ENCODE measurements at places on chromosomes 4 and X. TPM values are rescaled to one million over a fixed set of nuclear protein-coding genes. Genes with fewer than 3 reads are reported as not detected.

Gene ANOS1
- not detected for total RNA-seq

Gene DIPK2B
- not detected for total RNA-seq

Gene PDE5A
- total RNA-seq: 0.65 TPM

Gene ARAP2
- total RNA-seq: 44.8 TPM

Gene FGFRL1
- total RNA-seq: 16.7 TPM

Gene SRPX2
- not detected for total RNA-seq

Gene CLDN24
- total RNA-seq: not detected

Gene PROM1
- total RNA-seq: 0.26 TPM

Gene WAS
- total RNA-seq: 102 TPM

Gene HEPH
- not detected for total RNA-seq

Gene TCEAL5
- not detected for total RNA-seq

Gene ADH1B
- total RNA-seq: not detected

Measured in activated T-helper 17 cell treated with anti-CD3 and anti-CD28 coated beads, Interleukin-2, amount 50 U/mL, for 72 hours (primary cell).